GM13976 (cell line): ENCODE measurements at places on chromosomes 1 and 21.

- DNase-seq: no peak
Observed at GRCh38 chr1:28833381-28833780, 21.4 kb downstream of the OPRD1 start.

- DNase-seq: no peak
Observed at GRCh38 chr1:2890221-2890850, 88.8 kb upstream of the TTC34 start.

- DNase-seq: no peak
Observed at GRCh38 chr1:25065321-25065721, 135.2 kb upstream of the RUNX3 start.

- no peak for DNase-seq
Observed at GRCh38 chr1:29829448-29830344, 593.4 kb downstream of the PTPRU start.

DNA sequence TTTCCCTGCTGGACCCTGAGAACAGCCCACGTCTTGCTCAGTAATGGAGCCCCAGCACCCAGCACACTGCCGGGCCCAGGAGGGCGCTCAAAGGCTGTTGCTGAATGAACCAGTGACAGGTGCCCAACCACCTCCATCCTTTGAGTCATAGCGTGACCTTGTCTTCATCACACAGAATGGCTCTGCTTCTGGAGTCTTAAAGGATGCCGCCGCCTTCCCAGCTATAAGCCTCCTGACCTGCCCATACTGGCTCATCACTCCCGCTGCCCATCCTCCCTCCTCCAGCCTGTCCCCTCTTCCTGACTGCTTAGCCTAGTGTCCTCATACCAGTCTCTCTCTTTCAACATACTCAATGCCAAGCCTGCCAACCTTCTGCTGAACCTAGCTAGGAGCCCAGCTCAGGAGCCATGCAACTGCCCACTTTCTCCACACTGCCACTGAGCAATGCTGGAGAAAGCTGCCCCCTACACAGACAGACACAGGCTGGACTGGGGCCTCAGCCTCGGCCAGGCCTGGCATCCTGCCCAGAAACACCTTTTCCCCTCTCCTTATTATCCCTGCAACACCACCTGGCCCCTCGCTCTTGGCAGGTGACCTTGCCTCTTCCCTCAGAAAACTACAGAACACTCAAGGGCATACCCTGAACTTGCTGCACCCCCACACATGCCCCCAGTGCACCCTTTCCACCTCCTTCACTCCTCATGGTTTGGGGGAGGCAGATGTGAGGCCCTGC, 14.1 kb downstream of the TTC39A start:
- DNase-seq: no peak

DNA sequence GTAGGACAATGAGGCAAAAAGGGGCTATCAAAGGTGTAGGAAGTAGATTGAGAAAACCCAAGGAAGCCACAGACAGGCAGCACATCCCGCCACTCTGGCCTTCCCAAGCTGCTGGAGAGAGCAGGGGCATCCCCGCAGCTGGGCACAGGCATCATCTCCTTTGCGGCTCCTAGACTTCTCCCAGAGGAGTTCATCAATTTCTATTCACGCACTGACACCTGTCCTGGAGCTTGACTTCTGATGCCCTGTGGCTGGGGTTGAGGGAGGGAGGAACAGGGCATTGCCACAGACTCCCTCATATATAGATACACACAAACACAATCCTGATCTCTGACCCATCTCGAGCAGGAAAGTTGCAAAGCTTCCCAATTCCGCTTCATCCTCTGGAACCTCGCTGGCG, 1.9 kb upstream of the TFAP2E start:
- no peak for DNase-seq

GRCh38 chr1:46547481-46548383, 3.7 kb downstream of the KNCN start:
- peak; percentile 68 for DNase-seq

DNA sequence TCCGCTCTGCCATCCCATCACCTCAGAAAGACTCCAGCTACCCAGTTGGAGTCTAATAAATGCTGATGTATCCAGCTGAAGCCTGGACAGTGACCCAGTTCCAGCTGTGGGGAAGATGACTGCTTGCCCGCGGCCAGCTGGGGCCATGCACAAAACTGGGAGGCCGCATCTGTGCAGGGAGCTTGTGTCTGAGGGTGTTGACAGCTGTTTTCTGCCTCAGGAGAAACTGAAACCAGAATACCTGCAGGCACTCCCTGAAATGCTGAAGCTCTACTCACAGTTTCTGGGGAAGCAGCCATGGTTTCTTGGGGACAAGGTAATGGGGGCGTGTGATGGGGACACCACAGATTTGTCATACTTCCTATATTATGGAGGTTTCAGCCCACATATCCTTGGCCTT, 3.2 kb downstream of the GSTM2 start:
- no peak for DNase-seq

GRCh38 chr1:10467078-10467477, 5.3 kb downstream of the DFFA start:
- DNase-seq: no peak

- DNase-seq: no peak
Observed at GRCh38 chr1:2050793-2051682, 827 bp downstream of the PRKCZ start.

- no peak for DNase-seq
Observed at GRCh38 chr21:40689840-40690360, 157.1 kb downstream of the DSCAM start.

GRCh38 chr1:107378866-107379265, 238.0 kb downstream of the NTNG1 start:
- DNase-seq: no peak

DNA sequence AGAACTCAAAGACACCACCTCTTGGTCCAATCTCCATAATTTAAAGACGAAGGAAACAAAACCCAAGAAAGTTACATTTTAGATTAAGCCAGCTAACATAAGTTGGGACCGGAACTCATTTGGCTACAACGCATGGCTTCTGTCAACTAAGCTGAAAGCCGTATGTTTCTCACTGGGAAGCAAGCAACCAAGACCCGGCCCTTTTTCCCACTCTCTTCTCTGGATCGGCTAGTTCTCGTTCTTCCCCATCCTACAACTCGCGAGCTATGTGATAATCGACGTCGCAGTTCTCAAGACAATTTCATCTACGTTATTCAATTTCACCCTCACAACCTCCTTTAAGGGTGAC, 601 bp downstream of the CCT8 start:
- no peak for DNase-seq

DNA sequence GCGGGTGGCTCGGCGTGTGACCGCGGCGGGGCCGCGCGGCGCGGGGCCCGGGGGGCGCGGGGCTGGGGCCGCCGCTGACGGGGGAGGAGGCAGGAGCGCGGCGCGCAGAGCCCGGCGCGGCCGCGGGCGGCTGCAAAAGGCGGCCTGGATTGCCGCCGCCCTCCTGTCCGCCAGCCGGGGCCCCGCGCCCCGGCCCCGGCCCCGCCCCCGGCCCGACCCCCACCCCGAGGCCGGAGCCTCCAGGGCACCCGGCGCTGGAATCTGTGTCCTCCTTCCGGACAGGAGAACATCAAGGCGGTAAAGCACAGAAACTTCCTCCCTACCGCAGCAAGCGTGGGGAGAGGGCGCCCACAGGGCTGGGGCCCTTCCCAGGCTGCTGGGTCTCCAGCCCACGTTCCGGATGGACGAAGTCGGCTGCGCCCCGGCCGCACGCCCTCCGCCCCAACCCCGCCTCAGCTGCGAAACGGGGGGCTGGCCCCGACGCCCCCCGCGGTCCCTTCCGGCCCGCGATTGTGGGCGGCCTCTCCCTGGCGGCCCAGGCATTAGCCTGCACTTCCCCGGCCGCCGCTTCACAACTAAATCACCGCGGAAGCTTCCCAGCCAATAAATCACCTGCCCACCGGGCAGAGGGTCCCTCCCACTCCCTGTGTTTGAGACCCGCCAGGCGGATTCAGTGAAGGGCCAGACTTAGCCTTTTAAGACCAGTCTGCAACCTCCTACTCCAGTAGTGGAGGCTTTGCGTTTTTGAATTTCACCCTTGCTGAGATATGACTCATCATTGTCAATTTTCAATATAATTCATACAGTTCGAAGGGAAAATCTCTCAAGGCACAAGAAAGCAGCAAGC, 106.0 kb downstream of the SLC45A1 start:
- peak; percentile 65 for DNase-seq

DNA sequence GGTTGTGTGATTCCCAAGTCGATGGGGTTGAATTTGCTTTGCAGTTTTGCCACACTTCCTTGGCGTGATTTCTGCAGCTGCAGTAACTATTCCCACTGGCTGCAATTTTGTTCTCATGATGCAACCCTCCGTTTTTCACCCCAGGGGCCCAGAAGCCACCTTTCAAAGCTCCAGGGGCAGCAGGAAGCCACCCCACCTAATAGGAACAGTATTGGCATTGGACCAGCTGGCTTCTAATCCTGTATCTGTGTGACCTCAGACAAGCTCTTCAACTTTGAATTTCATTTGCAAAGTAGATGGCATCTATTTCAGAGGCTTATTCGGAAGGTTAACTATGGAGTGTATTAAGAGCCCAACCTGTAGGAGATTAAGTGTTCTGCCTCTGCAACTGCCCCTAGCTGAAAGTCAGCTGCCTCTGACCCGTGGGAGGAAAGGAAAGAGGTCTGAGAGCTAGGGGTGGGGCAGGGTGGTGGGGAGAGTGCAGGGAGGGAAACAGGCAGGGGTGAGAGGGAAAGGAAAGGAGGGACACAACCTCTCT, 12.6 kb downstream of the C1orf115 start:
- DNase-seq: no peak

DNA sequence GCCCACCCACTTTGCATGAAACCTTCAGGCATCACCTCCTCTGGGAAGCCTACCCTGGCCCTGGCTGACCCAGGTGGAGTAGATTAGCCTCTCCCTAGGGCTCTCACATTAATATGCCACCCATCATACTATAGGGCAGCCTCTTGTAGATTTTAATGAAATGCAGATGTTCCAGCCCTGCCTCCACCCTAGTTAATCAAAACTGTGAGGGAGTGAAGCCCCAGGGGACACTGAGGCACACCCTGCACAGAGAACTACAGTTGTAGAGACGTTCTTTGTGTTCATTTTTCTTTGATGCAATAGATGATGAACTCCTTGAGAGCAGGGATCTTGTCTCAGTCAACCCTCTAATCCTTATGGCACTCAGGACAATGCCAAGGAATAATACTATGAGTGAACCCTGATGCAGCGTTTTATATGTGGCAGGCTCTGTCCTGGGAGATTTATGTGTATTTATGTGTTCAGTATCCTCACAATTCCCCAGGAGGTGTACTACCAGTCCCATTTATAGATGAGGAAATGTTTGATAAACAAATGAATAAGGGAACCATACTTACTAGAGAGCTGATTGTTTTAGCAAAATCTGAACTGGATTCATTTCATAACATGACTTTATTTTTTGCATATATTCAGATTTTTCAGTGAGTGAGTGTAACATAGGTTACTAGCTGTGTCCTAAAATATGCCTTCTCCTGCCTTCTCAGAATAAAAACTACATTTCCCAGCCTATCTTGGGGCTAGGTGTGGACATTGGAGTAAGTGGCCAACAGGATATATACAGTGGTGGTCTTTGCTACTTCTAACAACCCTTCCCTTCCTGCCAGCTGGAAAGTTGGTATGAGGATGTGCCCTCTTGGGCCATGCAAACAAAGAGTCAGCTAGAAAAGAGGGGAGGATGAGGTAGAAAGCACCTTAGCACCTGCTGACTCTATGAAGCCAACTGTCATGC, 23.5 kb upstream of the PRELP start:
- no peak for DNase-seq

- no peak for DNase-seq
Observed at GRCh38 chr1:65866439-65866838, 73.7 kb downstream of the PDE4B start.

- no peak for DNase-seq
Observed at GRCh38 chr1:11131816-11132215, 32.1 kb upstream of the EXOSC10 start.

GRCh38 chr21:42423685-42424084, 20.0 kb downstream of the UBASH3A start:
- no peak for DNase-seq

DNA sequence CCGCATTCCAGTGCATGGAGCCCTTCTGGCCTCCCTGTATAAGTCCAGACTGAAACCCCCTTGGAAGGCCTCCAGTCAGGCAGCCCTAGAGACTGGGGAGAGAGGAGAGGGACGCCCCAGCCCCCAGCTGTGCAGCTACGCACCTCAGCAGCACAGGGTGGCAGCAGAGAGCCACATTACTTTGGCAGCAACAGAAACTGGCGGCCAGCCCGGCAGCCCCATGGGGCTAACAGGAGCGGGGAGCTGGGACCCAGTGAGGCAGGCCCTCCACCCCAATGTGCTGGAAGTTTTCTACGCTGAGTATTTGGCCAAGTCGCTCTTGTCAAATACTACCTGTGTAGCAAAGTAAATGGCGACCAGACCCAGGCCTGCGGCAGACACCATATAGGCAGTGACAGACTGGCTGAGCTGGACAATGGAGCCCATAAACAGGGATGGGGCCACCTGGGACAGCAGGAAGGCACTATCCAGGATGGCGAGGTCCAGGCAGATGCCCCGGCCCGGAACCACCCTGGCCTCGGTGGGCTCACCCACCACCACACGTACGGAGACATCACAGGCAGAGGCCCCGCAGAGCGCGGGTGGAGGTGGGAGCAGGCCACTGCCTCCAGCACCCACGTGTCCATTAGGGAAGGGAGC, 21.2 kb downstream of the SLC45A3 start:
- peak; percentile 90 for DNase-seq

- no peak for DNase-seq
Observed at GRCh38 chr1:214228976-214229375, 52.0 kb upstream of the SMYD2 start.

GRCh38 chr1:108071601-108072000, 106.6 kb upstream of the VAV3 start:
- no peak for DNase-seq

- DNase-seq: no peak
Observed at GRCh38 chr1:88647749-88648415, 36.2 kb upstream of the PKN2 start.

DNA sequence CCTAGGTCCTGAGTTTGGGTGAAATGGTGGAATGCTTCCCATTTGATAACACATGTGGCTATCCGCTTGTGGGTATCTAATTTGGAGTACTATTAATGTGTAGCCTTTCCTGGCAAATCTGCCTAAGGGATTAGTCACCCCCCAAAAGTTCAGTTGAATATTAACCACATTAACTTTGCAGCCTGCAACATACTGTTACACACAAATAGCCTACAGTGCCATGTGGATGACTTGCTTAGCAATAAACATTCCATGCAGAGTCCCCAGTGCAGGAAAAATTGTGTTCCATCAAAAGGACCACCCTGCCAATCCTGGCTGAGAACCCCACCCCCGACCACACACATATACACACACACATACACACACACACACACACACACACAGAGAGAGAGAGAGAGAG, 303.3 kb upstream of the ESRRG start:
- no peak for DNase-seq

GRCh38 chr1:2247760-2248126, 19.6 kb downstream of the SKI start:
- no peak for DNase-seq

- no peak for DNase-seq
Observed at GRCh38 chr1:184596950-184597645, 157.6 kb downstream of the EDEM3 start.

- no peak for DNase-seq
Observed at GRCh38 chr1:95127380-95127779, 10.2 kb downstream of the TLCD4 start.
